ENCODE measurements at places on chromosomes 7 and 10.

GRCh38 chr10:14374745-14375445, 44.2 kb upstream of the FRMD4A start:
- no peak for DNase-seq

DNA sequence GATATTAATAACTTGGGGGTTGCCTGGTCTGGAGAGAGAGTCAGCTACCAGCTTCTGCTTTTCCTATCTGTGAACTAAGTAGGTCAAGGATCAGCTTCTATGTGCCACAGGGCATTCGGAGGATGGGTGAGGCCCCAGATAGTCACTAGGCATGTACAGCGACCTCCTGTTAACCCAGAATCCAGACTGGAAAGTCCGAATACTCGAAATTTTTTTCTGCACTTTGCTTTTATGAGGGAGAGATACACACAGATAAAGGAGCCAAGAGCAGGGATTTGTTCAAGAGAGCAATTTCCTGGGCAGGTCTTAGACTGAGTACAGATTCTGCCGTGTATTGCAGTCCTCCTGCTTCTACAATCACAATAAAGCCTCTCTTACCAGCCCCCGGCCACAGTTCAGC, 54.2 kb downstream of the EMX2 start:
- no peak for DNase-seq

- no peak for DNase-seq
Measured at GRCh38 chr7:47582764-47583738, 1.1 kb upstream of the TNS3 start.

DNA sequence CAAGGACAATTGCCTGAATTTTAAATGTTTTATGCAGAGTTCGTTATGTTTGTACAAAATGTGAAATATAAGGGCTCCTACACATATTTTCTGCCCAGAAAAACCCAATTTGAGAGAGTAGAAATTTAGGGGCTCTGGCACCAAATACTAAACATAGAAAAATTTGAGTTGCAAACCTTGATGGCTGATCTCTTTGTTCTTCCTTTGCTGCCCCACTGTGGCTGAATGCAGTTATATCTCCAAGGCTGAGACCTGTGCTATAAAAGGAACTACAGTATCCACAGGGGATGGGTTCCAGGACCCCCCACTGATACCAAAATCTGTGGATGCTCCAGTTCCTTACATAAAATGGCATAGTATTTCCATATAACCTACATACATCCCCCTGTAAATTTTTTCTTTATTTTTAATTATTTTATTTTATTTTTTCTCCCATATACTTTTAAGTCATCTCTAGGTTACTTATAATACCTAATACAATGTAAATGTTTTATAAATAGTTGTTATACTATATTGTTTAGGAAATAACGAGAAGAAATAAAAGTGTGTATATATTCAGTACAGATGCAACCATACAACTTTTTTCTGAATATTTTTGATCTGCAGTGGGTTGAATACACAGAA, 22.5 kb downstream of the CFAP43 start:
- no peak for DNase-seq

GRCh38 chr7:135970682-135971365, 6.3 kb downstream of the MTPN start:
- DNase-seq, result no peak

GRCh38 chr10:118204292-118204943, 137.7 kb downstream of the FAM204A start:
- no peak for DNase-seq

DNA sequence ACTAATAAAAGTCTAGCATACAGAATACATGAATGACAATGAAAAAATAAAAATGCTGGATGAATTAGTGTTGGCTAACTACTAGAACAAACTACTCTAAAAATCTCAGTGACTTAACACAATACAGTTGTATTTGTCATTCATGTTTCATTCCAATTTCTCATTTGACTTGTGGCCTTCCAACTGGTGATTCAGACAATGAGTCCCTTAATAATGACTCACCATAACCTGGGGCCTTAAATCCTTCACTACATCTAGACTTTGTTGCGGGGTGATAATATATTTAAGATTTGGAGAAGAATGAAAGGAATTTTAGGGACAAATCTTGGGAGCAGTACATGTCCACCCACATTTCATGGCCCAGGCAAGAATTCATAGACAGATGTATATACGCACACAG, 90.5 kb upstream of the POM121L12 start:
- no peak for DNase-seq

DNA sequence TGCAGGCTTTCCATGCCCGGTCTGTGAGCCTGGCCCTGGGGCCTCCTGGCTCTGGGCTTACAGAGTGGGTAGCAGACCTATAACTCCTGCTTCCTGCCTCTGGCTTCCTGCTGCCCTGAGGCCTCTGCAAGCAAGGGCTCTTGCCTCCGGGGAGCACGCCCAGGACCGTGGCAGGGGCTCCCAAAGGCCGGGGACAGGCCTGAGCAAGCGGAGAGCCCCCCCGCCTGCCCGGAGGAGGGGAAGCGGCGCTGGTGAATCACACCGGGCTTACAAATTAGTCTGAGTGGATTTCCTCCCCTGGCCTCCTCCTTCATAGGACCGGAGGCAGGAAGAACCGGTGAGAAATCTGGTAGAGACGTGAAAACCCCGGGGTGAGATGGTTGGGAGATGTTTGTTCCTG, 1.5 kb upstream of the MYL10 start:
- DNase-seq, result no peak

GRCh38 chr7:128710481-128710880, 28.7 kb upstream of the CALU start:
- DNase-seq, result no peak

DNA sequence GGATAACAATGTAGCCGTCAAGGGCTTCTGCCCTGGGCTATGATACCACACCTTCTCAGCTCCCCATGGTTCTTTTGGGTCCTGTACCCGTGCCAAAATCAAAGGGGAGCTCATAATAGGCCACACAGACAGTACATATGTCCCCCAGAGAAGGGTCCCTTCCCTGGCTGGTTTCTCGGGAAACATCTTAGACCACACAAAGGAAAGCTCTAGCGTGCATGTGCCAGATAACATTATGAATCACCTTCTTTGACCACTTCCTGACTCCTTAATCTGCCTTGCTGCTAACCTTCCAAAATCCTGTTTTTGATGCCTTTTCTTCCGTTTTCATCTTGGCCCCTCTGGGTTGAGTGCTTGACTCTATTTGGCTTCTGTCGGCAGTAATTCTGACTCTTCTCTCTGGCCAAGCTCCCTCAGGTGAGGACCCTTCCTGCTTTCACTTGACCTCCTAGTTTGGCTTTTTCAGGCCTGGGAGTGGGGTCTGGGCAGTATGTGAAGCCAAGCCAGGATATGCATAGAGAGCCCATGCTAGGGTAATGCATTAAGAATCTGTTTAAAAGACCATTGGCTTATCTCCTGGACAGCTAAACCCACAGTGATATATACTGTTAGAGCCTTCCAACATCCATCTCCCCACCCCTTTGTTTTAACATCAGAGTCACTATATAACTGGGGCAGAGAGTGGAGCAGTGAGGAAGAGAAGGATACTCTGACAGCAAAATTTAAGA, 84.8 kb downstream of the ANLN start:
- DNase-seq, result no peak

DNA sequence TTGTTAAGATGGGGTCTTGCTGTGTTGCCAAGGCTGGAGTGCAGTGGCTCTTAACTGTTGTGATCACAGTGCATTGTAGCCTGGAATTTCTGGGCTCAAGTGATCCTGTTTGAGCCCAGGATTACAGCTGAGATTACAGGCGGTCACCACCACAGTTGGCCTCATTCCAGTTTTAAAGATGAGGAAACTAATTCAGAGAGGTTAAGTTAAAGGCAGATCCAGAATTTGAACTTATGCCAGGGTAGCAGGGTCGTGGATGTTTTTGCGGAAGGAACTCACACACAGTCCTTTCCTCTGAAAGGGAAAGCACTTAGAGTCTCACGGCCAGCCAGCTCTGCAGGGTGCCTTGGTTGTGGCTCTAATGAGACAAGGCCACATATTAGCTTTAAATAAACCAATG, 84.7 kb downstream of the MMRN2 start:
- DNase-seq, result no peak

DNA sequence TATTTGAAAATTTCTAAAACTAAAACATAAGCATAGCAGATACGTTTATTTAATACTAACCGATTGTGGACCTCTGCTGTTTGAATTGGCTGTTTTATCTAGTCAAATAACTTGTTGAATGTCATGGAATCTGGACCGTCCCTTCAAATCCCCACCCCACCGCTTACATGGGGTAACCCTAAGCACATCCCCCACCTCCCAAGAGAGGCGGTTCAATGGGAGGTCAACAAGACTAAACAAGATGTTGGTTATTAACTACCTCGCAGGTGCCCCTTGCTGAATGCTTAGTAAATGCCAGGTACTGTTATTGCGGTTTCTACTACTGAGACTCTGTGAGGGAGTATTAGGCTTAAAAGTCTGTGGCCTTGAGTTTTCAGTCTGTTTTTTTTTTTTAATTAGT, 70.9 kb downstream of the DAGLB start:
- no peak for DNase-seq

DNA sequence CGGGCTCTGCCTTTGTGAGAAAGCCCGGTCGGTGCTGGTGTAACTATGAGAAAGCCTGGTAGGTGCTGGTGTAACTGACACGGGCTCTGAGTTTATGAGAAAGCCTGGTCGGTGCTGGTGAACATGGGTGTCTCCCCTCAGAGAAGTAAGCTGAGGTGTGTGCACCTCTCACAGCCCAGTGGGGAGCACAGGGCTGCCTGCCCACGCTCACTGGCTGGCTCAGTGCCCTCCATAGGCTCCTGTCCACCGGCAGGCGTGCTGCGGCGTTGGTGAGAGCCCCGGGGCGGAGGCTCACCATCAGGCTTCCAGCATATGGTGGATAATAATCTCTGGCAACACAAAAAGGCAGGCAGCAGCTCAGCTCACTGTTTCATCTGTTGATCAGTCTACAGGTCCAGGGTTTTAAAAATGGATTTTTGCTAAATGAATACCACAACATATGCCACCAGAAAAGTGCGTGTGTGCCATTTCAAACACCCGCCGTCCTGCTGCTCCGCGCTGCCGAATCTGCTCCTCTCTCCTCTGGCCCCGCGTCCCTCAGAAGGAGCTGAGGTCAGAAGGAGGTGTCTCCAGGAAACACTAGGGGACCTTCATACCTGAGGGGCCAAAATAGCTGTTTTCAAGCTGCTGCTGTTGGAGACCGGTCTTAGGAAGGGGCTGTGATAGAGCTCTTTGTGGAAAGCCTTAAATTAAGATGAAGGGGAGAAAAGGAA, 365.7 kb downstream of the DNAJB6 start:
- no peak for DNase-seq

- no peak for DNase-seq
Measured at GRCh38 chr7:102321351-102322201, 34.7 kb downstream of the SPDYE6 start.

DNA sequence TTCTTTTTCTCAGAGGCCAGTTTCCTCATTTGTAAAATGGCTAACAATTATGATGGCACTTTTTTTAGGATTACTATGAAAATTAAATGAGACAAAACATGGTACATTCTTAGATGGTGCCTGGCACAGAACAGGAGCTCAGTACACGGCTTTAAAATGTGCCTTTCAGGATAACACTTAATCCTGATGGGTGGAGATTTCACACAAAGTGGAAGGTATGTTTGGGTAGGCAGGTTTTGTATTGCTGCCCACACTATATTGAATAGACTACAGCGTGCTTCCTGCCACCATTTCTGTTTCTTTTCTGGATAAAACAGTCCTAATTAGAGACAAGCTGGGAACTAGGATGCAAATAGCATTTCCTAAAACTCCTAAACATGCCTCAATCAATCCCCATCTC, 22.0 kb upstream of the IMPDH1 start:
- no peak for DNase-seq

GRCh38 chr7:95976369-95977060, 204.2 kb downstream of the DYNC1I1 start:
- DNase-seq, result no peak

DNA sequence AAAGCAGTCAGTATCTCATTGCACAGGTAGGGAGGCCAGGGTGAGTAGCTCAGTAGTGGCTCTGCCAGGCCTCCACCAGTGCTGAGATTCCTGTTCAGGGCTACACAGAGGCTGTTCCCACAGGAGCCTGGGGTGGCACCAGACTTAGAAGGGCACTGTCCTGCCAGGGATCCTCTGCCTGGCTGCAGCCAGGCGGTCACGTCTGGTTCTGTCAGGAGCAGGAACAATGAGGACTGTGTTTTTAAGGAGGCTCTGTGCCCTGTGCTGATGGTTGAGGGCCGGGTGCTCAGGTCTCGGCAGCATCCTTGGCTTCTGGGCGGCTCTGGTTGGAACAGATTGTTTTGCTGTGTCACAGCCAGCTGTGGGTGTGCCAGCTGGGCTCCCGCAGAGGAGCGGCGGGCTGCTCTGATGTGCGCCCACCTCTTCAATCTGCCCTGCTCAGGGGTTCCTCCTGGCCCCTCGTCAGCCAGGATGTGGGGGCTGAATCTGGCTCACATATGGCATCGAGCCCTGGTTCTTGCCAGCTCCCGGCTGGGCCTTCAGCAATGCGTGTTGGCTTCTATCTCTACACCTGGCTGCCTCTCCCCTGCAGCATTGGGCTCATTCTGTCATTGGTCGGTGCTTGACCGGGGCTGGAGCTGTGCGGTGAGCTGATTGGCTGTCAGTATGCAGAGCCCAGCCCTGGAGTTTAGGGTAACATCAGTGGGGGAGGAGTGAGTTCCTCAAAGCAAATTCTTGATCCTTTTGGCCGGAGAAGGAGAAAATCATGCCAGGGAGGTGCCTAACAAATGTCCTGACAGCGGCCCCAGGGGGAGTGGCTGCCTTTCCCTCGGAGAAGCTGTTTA, 41.2 kb downstream of the TACR2 start:
- DNase-seq, result no peak

DNA sequence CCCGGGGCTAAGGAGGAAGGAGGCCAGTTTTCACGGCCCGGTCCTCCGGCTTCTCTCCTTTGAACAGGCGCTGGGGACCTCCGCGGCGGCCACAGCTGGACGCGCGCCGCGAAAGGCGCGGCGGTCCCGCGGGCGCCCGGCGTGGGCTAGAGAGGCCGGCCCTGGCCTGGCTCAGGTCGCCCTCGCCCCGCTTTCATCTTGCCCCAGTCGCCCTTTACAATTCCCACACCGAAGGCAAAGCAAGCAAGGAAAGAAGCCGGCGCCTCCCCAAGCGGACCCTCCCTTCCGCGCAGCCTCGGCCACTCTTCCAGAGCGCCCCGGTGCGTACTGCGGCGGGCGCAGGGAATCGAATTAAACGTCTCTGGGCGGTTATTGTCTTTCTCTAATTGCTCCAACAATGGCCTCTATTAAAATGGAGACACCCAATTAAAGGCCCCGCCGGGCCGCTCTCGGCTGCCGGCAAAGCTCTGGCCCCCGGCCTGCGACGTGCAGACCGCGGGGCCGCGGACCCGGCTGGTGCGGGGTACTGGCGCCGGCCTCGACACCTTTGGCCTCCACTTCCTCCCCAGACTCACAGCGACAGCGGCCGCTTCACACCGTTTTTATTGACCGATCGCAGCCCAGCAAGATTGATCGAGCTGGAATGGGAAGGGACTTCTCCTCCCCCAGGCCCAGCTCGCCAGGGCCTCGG, 4.5 kb upstream of the GATA3 start:
- DNase-seq, result no peak

GRCh38 chr7:14332155-14332554, 342.7 kb upstream of the ETV1 start:
- no peak for DNase-seq

- DNase-seq, result no peak
Measured at GRCh38 chr10:114855776-114856543, 34.4 kb downstream of the FHIP2A start.

GRCh38 chr7:26356929-26357798, 65.5 kb downstream of the SNX10 start:
- no peak for DNase-seq
